ENCODE measurements at places on chromosomes 5 and 9.

GRCh38 chr5:139812836-139813805 is 17.5 kb downstream of the PSD2 start:
- no peak for DNase-seq

DNA sequence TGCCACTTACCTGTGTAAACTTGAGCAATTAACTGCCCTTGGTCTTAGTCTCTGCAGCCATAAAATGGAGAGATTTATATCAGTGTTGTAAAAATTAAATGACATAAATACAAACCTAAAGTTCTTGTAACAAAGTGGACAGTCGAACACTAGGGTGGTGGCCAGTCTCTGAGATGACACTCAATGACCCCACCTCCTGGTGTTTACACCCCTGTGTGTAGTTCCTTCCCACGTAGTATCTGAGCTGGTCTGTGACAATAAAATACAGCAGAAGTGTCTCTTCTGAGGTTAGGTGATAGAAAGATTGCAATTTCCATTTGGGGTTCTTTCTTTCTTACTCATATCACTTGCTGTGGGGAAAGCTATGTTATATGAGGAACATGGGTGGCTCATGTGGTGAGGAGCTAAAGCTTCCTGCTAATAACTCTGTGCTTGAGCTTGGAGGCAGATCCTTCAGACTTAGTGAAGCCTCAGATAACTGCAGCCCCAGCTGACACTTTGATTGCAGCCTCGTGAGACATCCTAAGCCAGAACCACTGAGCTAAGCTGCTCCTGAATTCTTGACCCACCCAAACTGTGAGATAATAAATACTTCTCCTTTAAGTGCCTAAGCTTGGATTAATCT is 173.4 kb upstream of the CHD1 start:
- no peak for DNase-seq

- DNase-seq: no peak
These were observed 6.7 kb downstream of the FAM114A2 start for GRCh38 chr5:154031937-154032489.

GRCh38 chr9:21994556-21995005 is at the start of gene CDKN2B-AS1:
Gene CDKN2B-AS1, plus strand, starts transcription at chr9:21994791.
- peak; percentile 59 for DNase-seq

GRCh38 chr5:173969167-173970049 is 19.6 kb upstream of the C5orf47 start:
- no peak for DNase-seq

DNA sequence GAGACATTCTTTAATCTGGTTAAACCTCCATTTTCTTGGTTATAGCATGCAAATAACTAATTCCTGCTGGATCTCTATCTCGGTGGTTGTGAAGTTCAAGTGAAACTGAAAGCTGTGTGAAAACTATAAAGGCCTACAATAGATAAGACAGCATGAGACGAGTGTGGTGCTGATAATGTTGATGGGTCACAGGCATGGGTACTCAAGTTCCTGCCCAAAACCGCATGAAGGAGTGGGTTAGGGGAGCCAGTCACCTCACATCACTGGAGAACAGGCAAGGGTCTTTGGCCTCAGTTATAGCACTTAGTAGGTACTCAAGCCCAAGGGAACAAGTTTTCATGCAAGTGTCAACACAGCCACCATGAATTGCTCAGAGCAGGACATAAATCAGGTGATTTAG is 16.7 kb downstream of the HMHB1 start:
- DNase-seq: peak; percentile 37

DNA sequence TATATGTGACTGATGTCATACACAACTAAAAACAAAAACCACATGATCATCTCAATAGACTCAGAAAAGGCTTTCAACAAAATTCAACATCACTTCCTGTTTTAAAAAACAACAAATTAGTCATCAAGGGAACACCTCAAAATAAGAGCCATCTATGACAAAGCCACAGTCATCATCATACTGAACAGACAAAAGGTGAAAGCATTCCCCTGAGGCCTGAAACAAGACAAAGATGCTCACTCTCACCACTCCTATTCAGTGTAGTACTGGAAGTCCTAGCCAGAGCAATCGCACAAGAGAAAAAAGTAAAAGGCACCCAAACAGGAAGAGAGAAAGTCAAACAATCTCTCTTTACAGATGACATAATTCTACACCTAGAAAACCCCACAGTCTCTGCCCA is 893.5 kb upstream of the EDIL3 start:
- DNase-seq: no peak

DNA sequence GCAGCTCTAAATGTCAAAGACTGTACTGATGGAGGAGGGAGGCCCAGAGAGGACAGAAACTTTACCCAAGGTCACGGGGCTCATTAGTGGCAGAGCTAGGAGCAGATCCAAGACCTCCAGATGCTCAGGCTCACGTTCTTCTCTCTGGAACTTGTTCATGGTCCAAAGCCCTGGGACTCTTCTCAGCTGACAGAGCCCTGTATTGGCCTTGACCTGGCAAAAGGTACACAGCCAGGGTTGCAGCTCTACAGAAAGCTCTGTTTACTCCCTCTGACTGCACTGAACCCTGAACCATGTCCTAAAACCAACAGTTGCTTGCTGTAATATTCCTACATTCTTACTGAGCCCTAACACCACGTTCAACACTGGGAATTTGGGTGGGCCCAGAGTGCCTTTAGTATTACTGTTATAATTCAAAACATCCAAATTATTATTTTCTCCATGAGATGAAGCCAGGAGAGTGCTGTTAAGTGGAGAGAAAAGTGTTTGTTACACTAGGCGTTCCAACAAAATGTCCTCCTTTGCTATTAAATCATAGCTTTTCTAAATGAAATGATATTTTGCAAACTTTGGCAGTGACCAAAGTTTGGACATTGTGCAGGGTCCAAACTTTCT is 602.4 kb upstream of the CLINT1 start:
- no peak for DNase-seq

- DNase-seq: no peak
These were observed 18.8 kb upstream of the PTBP3 start for GRCh38 chr9:112352209-112352608.

DNA sequence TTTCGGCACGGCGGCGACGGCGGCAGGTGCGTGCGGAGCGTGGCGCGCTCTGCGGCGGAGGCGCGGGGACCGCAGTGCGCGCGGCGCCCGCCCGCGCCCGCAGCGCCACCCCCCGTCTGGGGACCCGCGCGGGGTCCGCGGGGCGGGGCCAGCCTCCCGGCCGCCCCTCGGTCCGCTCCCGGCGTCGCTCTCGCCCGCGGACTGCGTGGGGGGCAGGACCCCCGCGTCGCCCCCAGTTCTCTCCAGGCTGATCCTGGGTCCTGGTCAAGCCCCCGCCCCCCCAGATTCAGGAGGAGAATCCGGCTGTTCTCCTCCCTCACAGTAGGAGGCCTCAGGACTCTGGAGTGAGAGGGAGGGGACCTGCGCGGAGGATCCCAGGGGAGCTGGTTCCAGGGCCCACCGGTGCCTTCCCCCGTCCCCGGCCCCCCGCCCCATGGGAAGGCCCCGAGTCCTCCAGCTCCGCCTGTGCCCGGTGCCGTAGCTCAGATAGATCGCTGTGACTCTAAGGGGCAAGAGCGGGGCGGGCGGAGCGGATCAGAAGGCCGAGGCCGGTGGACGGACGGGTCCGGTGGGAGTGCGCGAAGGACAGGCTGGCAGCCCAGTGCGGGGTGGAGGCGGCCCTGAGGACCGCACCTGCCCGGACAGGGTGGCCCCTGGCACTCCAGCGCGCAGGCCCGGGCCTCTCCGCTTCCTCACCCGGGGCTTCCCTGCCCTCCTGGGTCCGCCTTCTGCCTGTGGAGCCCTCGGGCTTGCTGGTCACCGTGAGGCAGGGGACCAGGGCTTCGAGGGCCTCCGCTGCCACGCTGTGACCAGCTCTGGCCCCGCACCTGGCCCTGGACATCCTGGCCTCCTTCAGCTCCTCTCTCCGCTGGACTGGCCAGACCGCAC is at the start of gene RNF208:
Gene RNF208, minus strand, starts transcription at position 51 of the 888 bp plus-strand sequence. CDS start 1,028 bp downstream, outside the sequence.
- DNase-seq: no peak

DNA sequence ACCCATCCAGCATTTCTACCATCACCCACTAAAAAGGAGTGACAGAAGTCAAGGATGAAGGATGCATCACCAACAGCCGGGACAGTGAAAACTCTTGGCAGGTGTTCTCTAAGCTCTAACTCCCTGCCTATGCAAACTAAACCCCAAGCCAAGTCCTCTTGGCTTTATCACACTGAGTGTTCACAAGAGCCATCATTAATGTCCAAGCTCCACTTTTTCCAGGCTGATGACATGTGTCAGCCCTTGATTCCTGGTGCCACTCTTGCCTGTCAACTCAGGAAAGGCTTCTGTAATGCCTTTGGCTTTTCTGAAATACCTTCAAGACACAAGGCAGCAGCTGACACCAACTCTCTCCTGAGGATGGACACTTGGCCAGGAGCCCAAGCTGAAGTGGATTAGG is 86.9 kb downstream of the NR6A1 start:
- no peak for DNase-seq

GRCh38 chr5:168159425-168159824 is 132.0 kb upstream of the WWC1 start:
- no peak for DNase-seq

- peak; percentile 12 for DNase-seq
These were observed 28.7 kb upstream of the MEGF9 start for GRCh38 chr9:120742951-120743416.

- no peak for DNase-seq
These were observed 34.9 kb downstream of the PNPLA7 start for GRCh38 chr9:137515338-137515724.

DNA sequence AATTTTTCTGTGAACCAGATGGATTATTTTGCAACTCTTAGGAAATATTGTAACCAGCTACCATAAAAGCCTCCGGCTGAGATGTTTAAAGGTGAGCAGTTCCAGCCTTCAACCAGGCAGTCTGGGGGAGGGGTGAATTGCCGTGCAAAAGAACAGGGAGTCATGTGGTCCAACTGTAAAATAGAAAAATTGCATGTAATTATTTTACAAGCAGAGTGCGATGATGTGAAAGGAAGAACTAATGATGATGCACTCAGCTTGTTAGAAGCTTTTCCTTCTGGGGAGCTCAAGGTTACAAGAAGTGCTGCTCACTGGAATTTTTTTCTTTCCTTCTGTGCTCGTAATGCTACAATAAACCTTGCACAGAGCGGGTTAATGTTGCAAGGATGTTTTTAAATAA is 188.7 kb upstream of the ITGA1 start:
- DNase-seq: no peak

DNA sequence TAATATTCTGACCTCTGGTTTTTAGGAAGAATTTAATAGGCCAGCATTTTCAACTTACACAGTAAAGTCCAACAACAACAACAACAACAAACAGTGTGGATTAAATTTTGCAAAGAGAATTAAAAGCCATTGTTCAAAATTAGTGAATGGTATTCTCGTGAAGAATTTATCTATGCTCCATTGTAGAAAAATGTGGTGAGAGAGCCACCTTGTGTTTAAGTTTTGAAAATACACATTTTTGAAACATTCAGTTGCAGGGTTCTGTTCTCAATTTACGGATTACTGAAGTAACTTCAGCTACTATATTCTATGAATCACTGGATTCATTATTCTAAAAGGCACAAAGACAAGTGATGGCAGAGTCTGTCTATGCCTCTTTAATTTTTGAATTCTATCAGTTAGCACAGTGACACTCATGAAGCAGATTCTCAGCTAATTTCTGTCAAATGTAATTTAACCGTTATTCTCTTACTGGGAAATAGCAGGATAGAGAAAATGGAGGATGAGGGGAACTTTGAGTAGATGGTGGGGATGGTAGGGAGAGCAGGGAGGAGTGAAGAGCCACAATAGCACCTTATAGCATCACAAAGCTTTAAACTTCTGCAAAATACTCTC is 11.0 kb downstream of the CCDC152 start:
- DNase-seq: peak; percentile 7

- DNase-seq: no peak
These were observed 36.4 kb upstream of the SUSD3 start for GRCh38 chr9:93022066-93022465.

DNA sequence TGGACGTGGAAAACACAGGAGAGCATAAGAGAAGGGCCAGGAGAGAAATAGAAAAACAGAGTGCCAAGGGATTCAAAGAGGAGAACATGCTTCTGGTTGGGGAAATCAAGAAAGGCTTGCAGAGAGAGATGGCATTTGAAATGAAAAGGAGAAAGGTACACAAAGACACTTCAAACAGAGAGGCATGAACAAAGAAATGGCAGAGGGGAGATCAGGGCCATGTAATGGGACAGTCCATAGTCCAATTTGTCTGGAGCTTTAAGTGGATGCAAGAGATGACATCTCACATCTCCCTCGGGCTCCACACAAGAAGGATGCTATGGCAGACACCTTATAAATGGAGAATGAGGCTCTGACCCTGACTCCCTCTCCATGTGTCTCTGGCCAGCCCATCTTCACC is 331.1 kb downstream of the MLLT3 start:
- no peak for DNase-seq

DNA sequence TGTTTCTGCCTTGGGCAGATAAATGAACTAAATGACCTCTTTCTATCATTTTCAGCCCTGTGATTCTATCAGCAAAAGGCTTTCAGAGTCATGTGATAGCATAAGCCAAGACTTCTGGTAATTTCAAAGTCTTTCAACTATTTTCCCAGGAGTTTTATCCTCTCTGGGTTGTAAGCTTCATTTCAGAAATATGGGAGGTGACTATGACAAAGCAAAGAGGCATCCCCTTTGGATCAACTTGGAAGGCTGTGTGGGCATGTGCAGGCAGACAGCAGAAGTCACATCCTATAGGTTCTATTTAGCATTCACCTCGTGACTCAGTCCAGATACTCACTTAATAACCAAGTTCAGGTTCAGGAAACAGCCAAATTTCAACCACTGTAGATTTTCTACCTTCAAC is 149.0 kb upstream of the FST start:
- no peak for DNase-seq

GRCh38 chr9:37426846-37427245 is 4.3 kb downstream of the GRHPR start:
- DNase-seq: no peak

DNA sequence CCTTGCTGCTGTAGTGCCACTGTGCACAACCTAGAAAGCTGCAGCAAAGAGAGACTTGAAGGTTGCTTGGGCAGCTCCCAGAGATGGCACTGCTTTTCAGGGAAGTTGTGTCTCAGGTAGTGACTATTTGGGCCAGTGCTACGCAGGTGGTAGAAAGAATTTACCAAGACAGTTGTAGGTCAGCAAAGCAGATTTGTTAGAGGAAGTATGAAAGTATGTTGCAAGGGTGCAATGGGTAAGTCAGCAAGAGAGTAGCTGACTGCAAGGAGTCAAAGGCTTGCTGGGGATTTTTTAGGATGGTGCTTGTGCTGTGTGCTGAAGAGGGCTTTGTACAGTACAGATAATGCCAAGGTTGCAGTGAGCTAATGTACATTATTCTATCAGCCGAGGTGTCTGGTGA is 33.5 kb upstream of the SPARC start:
- DNase-seq: no peak

DNA sequence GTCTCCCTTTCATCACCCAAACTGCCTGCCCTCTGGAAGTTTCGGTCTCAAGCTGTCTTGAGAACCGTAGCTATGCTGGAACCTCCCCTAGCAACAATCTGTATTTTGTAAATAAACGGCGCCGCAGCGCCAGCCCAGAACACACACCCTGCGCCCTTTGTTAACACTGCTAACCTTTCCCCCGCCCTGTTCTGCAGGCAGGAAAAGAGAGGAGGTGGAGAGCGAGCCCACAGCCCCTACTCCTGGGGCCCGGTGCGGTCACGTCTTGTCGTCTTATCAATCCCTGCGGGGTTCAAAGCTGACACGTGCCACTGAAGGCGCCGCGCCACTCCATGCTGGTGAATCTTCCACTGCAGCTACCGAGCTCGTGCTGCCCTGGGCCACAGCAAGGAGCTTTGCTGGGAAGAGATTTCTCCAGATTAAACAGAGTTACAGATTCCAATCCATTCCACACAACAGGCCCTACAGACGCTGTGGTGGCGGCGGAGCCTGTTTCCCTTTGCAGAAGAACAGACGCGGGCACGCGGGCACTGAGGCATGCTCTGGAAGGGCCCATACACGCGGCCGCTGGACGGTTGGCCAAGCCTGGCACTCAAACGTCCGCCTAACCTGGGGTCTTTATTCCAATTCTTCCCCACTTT is 25.3 kb downstream of the ZDHHC11B start:
- peak; percentile 50 for DNase-seq

Measured in activated CD4-positive, alpha-beta T cell treated with anti-CD3 and anti-CD28 coated beads, Interleukin-2, amount 10 ng/mL, durations not matched to agents 7 days and 5 days (primary cell).